ENCODE measurements at places on chromosomes 2 and 18.

DNA sequence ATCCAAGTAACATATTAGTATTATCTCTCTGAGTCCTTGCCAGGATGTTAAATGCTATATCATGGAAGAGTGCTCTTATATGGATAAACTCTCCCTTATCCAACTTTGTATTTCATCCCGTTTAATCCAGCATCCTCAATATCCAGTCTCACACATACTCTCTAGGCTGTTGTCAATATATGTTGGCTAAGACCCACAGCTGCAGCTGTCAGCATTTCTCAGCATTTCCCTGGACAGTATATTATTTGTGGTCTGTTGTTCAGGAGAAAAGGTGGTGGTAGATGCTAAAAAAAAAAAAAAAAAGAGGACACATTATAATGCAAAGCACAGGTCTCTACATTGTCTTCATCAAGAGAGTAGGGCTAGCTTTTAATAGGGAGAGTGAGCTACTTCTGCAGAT lies 1368.0 kb upstream of the ZEB2 start:
- no peak for DNase-seq

- DNase-seq = no peak
Measured at GRCh38 chr2:69582582-69583176, 60.9 kb downstream of the AAK1 start.

- peak; percentile 49 for DNase-seq
Measured at GRCh38 chr18:33820517-33821371, 242.7 kb downstream of the ASXL3 start.

GRCh38 chr2:217158928-217159327 lies 299.1 kb upstream of the TNP1 start:
- DNase-seq = no peak

DNA sequence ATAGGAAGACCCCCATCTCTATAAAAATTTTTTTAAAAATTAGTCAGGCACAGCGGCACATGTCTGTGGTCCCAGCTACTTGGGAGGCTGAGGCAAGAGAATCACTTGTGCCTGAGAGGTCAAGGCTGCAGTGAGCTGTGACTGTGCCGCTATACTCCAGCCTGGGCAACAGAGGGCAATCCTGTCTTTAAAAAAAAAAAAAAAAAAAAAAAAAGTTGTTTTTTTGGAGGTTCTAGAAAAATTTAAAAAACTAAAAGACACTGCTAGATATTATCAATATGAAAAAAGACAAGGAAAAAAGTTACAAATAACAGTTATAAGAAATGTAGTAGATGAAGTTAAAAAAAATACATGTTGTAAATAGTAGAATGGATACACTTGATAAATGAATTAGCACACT lies 56.1 kb upstream of the C2orf15 start:
- DNase-seq = no peak

DNA sequence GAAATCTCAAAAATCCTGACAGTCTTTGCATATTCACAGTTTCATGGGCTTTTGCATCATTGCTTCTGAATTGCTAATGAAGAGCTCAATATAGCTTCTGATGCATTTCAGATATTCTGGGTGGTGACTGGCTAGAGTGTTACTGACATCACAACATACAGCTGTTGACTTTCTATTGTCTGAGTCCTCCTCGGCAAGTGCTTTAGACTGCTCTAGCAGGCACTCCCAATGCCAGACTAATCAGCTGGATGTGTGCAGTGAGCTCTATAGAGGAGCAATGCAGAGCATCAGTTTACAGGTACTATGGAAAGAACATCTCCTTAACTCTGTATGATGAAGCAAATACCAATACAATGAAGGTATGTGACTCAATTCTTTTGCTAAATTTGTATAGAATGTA lies 54.9 kb downstream of the R3HDM1 start:
- DNase-seq = no peak

GRCh38 chr2:206823178-206823577 lies 57.8 kb downstream of the FASTKD2 start:
- DNase-seq = no peak

DNA sequence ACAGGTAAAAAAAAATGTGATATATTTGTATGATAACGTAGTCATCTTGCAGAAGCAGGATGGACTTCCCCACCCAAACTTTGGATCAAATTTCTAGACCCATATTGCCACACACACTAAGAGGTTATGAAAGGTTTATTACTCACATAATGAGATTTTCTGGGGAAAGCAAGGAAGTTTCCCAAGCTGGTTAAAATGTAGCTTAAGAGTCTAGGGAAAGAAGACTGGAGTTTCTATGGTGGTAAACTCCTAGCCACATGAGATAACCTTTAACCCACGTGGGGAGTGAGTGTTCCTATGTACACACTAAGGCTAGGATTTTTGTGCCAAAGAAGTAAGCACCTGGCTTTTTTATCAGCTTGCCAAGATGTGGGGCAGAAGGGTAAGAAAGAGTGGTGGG lies 335.7 kb upstream of the UBE2E3 start:
- no peak for DNase-seq

All from ecto neural progenitor cell (in vitro differentiated cells).